NCI-H1092 treated with DMSO at 0.1 percent for 48 hours (cell line): ENCODE measurements at places on chromosomes 1 and 21.

DNA sequence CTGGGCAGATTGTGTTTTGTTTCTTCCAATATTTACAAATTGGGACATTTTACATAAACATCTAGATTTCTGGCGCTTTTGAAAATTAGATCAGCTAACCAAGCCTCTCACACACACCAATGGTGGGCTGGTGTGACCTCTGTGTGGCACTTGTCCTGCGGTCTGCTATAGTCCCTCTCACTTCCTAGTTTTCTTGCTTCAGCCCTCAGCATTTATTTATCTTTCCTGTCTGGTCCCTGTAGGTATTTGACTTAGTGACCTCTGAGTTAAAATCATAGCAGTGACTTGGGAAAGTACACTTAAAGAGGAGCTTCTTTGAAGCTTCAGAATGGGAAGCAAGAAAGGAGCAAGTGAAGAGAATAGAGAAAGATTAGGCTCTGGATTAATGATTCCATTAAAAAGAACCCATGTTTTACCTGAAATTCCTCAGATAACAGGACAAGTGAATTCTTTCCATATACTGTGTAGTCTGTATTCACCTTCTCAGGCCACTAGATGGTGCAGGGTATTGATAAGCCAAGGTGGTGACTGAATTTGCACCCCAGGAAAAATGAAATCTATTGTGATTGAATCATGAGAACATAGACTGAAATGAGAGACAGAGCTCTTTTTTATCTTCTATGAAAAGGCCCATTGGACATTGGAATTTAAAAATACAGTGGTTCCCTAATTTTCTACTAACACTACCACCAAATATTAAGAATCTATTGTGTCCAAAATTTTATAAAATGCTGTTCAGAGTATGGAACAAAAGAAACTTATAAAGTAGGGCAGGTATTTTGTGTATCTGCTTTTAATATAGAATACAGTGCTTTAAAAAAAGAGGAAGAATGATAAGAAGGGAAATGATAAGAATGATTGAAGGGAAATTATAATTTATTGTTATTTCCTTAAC, 7.1 kb upstream of the DIPK1A start:
- peak; percentile 8 for DNase-seq

DNA sequence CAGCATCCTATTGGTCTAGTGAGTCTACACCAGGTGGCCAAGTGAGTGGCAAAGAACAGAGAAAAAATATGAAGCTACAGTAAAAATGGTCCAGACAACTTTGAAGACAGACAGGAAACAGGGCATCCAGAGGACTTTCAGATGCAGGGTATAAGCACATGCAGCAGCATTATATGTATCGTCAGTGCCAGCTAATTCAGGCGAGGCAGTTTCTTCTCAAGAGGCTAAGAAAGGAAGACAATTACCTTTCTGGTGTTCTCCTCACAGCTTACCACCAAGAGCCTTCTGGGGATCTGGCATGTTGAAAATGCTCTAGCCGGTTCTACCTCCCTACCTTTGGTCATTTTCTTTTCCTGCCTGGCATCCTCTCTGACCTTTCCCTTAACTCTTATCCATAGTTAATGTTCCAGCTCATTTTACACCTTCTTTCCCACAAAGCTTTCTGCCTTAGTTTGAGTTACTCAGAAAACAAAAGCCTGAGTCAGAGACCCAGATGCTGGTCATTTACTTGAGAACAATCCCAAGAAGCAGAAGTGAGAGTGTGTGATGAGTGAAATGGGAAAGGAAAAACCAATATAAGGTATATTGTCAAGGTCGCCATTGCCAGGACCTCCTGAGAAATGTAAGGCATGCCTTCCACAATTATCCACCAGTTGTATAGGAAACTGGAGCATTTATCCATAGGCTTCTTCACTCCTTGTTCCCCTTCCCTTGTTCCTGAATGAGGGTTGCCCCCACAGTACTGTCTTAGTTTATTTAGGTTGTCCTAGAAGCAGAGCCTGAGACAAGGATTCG, 444.1 kb downstream of the PLPP3 start:
- DNase-seq: no peak

- no peak for DNase-seq
These were observed 2.8 kb downstream of the ZBTB8OS start for GRCh38 chr1:32647308-32648134.

- no peak for DNase-seq
These were observed 343.0 kb downstream of the NUF2 start for GRCh38 chr1:163664671-163665335.

DNA sequence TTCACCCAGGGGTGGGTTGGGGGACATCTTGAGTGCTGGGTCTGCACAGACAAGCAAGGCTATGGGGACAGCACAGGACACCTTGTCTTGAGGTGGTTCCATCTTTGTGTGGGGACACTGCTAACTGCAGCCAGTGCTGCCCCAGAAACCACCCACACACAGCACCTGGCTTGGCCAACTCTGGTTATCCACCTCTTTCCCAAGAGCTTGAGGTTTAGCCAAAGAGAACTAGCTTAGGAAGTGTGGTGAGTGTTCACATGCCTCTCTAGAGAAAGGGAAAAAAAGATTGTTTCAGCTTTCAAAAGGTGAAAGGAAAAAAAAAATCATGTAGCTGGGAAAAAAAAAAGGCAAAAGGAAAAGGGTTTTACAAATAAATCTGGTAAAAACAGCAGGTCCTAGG, 32.4 kb downstream of the BCAR3 start:
- no peak for DNase-seq

DNA sequence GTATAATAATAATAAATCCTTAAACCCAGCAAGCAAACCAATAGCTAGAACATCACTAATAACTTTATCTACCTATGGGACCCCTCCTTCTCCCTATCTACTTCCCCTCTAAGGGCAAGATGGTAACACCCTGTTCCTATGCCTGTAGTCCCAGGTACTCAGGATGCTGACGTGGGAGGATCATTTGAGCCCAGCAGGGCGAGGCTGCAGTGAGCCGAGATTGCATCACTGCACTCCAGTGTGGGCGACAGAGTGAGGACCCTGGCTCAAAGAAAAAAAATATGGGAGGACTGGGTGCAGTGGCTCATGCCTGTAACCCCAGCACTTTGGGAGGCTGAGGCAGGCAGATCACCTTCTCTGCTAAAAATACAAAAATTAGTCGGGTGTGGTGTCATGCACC, 143.1 kb upstream of the SLC45A1 start:
- no peak for DNase-seq

DNA sequence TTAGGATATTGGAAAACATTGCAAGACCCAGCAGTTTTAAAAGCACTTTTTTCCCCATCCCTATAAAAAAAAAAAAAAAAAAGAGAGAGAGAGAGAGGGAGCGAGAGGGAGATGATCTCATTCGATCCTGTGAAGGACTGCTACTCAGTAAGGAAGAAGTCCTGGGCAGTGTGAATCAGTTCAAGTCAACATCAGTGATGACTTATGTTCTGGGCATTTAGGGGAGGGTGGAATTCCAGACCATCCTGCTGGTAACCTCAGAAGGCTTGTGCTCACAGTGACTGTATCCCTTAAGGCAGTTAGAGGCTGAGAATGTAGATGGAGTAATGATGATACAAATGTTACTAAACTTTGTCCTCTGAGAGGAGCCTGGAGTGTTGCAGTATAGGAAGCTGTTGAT, 151.4 kb downstream of the TGFB2 start:
- DNase-seq: no peak

GRCh38 chr1:234927971-234928640, 200.5 kb downstream of the TOMM20 start:
- DNase-seq: no peak

DNA sequence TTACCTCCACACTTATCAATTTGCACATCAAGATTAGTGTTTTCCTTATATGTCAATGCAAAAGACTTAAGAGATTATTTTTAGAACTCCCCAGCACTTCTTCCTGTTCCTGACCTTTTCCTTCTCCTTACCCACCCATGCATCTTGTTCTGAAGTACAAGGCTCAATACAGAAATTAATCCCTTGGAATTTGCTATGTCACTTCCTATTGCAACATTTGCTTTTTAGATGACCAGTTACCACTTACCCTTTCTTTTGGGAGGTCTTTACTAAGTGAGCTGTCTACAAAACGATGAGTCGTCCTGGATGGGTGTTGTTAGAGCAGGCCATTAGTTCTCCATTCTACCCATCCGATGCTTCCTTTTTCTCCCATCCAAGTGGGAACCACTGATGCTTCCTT, 221.2 kb downstream of the FMN2 start:
- no peak for DNase-seq

DNA sequence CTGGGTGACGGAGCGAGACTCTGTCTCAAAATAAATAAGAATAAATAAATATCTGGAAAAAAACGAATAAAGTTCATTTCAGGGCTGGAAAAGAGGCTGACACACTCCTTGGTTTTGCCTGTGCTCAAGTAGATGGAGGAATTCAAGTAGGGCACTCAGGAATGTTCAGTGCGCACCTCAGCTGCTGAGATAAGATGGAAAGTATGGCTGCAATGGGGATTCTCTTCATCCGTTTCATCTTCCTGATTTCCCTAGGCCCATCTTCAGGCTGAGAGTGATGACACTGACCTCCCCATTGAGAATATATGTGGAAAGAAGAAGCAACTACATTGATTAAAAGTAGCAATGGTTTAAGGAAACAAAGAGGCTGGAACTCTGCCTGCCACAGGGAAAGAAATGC, 130.5 kb upstream of the ZNF644 start:
- no peak for DNase-seq

DNA sequence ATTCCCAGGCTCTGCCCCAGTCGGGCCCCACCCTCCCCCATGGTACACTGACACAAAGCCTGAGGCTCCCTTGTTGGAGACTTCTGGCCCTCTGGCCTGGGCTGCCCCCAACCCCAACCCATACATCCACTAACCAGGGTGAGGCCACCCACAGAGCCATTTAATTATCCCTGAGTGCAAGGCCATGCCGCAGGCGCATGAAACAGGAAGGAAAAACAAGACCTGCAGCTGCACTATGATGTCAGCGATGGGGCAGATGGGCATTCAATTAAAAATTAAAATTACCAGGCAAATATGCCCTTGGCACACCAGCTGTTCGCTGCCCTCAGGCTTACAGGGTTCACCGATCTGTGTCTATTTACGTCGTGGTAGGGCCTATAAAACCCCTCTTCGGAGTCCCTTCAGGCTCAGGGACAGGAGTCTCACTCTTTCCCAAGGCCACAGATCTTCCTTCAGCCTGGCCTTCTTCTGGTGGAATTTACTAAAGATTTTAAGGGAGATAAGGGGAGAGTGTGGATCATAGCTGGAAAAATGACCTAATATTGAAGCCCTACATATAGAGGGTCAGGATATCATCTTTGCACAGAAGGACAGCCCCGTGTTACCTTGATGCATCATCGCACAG, 29.6 kb upstream of the RGS16 start:
- DNase-seq: peak; percentile 93

- no peak for DNase-seq
These were observed 62.5 kb downstream of the TIAM1 start for GRCh38 chr21:31281561-31281960.

DNA sequence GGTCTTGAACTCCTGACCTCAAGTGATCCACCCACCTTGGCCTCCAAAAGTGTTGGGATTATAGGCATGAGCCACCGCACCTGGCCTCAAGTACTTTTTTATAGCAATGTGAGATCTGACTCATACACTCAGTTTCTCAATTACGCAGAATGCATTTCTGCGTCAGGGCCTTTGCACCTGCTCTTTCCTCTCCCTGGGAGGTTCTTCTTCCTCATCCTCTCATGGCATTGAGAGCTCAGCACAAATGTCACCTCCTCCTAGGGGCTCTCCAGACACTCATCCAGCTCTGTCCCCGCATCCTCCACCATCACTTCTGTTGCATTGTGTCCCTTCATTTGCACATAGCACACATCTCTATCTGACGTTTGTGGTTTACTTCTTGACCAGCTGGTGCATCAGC, 418.8 kb downstream of the PTPRU start:
- no peak for DNase-seq

DNA sequence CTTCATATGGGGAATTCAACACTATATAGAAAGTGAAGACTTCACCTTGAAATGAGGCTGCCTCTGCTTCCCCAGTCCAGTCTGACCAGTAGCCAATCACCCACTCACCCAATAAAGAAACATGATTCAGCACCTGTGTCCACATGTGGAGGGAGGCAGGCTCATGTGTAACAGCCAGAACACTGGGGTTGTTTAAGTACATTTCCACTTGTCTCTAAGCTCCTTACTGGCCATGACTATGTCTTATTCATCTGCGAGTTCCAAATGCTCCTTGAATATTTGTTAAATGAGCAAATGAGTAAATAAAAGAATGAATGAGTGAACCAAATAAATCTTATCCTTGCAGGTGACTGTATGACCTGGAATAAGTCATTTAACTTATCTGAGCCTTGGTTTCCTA, 100.1 kb downstream of the BRINP2 start:
- no peak for DNase-seq

- peak; percentile 2 for DNase-seq
These were observed 315.0 kb upstream of the NRIP1 start for GRCh38 chr21:15379776-15380175.

- no peak for DNase-seq
These were observed 2.6 kb downstream of the GATAD2B start for GRCh38 chr1:153919876-153920852.

GRCh38 chr21:16124378-16125138, 394.8 kb downstream of the USP25 start:
- DNase-seq: no peak

DNA sequence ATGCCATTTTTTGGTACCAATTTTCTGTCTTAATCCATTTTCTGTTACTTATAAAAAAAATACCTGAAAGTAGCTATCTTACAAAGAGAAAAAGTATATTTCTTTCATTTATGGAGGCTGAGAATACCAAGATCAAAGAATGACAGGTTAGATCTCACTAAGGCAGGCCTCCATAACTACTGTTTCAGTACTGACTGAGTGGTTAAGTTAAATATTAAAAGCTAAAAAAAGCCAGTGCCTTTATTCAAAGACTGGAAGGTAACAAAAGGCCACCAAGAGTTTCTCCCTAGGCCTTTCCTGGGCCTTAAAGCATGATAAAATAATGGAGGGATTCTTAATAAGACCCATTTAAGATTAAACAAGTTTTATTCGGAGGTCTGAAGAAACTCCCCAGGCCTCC, 687.7 kb upstream of the ADGRL4 start:
- no peak for DNase-seq

DNA sequence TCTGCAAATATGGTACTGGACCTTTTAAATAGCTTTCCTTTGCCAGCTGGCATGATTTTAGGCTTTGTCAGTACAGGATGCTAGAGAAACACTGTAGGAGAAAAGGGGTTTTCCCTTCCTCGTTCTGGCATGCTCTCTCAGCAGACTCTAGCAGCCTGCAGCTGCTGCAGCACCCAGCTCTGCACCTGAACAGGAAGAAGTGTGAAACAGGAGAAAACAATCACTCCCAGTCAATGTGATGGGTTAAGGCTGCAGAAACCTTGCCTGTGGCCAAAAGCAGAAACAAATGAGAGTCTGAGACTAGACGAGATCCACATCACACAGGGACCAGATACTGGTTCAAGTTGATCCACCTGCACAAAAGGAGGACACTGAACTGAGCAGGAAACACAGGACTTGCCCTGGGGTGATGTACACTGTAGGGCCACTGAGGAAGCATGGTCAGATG, 21.2 kb downstream of the OVGP1 start:
- peak; percentile 86 for DNase-seq

GRCh38 chr1:174219606-174220370, 60.5 kb downstream of the RABGAP1L start:
- DNase-seq: no peak
